Mucosa of descending colon (tissue), 3 donors: ENCODE measurements at places on chromosomes 12 and 14.

DNA sequence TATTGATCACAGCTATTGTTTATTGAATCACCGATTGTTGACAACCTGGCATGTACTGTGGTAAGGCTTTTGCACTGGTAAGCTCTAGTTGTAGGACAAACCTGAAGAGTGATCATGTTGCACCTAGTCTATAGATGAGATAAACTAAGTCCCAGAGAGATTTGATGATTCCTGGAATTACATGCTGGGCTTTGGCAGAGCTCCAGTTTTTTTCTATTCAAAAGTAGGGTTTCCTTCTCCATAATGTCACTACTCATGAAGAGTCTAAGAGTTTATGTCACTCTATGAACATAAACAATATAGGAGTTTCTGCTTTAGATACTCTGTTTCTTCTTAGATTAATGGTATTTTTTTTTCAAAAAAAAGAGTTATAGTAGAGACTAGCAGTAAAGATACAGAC is 72.0 kb downstream of the BMP4 start:
- no peak for DNase-seq

DNA sequence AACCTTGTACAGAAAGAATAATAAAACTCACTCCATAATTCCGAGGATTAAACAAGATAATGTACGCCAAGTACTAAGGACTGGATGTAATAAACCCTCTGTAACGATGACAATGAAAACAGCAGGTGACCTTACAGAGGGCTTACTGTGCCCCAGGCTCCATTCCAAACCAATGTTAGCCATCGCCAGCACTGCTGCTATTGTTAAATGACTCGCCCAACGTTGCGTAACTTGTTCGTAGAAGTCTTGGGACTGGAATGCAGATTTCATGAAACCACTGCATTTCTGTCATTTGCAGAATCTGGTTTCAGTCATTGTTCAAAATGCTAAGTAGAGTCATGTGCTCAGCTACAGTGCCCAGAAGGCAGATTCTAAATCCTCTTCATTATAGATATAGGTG is 728 bp upstream of the STON2 start:
- peak; percentile 73 for DNase-seq

DNA sequence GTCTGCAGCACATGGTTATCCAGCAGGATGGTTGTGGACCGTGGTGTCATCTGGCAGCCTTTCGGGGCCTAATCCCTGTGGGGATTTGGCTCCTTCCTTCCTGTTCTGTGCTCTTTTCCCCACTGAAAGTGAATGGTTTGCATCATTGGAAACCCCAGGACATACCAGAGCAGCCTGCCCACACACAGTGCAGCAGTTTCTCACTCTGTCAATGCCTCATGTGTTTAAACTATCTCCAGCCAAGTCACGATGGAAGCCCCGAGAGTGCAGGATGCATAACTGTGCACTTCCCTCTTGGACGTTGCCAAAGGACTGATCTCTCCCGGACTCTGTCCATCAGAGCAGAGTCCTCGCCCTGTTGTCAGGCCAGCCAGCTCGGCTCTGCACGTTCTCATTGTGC is 29.0 kb upstream of the AMN start:
- peak; percentile 55 for DNase-seq

GRCh38 chr12:6049992-6050391 is 74.5 kb downstream of the VWF start:
- DNase-seq: no peak

DNA sequence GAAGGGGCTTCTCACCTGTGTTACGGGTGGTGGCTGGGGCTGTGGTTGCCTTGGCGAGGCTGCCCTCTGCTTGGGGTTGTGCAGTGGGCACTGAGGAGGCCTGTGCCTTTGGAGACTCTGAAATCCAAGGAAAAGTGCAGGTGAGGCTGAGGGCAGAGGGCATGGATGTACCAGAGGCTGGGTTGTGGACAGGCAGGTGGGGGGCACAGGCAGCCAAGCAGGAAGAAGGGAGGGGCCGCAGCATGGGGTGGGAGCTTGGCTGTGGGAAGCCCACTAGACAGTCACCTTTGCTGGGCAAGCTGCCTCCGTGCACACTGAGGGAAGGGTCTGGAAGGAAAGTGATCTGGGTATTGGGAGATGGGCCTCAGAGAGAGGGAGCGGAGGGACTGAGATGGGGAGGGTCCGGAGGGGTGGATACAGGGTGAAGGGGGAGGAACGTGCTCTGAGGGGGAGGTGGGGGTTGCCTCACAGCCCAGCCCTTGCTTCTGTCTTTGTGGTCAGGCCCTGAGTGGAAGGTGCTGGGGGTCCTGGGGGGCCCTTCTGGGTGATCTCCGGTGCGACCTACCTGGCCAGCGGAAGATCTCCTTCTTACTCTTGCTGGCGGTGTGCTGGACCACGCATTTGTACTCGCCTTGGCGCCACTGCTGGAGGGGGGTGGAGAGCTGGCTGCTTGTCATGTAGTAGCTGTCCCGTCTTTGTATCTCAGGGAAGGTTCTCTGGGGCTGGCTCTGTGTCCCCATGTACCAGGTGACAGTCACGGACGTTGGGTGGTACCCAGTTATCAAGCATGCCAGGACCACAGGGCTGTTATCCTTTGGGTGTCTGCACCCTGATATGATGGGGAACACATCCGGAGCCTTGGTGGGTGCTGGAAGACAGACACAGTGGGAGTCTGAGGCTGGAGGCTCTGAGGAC is 318.7 kb downstream of the TMEM121 start:
- no peak for DNase-seq

DNA sequence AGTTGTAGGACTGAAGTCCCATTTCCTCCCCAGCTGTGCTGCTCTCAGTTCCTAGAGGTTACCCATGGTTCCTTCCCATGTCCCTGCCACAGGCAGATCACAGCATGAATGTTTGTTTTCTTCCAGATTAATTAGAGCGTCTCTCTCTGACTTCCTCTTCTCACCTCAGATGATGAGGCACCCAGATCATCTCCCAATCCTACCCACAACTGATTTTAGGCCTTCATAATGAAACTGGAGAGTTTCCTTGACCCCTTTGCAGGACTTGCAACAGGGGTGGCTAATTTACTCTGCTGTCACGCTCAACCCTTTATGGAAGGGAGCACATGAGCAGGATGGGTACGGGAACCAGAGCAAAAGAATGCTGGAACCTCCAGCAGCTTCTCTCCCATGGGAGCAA is 32.1 kb upstream of the TXNRD1 start:
- DNase-seq: no peak

DNA sequence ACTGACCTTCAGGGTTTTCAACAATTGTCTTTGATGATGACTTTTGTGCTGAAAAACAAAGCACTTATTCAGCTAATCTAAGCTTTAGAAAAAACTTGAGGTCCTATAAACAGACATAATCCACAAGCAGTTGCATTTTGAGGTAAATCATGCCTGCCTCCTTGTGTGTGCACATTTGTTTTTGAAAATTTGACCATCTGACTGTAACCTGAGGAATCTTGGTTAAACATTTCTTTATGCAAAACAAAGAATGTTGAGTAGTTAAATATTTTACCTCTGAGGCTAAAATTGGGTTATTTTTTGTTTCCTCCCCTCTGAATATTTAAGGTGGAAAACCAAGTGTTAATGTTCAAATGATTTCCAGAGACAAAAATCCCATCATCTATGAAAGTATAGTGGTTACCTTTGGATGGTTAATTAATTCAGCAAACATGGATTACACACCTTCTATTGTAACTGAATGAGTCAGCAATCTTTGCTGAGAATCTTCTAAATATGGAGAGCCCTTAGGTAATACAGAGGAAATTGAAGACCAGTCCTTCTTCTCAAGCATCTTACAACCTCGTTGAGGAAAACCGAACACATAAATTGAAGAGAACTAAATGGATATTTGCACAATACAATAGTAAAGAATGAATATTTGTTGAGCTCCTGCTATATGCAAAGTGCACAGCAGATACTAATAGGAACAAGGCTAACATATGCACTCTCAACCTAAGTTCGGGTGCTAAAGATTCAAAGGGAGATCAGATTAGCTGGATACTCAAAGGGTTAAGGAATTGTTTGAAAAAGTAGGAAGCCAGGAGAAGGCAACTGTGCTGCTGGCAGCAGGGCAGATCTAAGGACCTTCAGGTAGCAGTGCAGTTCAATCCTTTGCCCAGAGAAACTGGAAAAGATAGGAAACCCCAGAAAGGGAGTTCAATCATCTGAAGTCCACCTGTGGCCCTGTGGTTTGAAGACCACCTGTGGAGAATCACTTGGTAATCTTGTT is 115.2 kb downstream of the BMP4 start:
- DNase-seq: no peak

GRCh38 chr14:39876916-39877315 is 444.7 kb upstream of the FBXO33 start:
- no peak for DNase-seq

GRCh38 chr12:48352157-48352760 is 1.5 kb upstream of the ZNF641 start:
- DNase-seq: no peak

GRCh38 chr12:84920331-84920730 is 7.7 kb upstream of the SLC6A15 start:
- DNase-seq: no peak

- DNase-seq: no peak
Observed at GRCh38 chr14:55043528-55043927, 7.9 kb upstream of the MAPK1IP1L start.

DNA sequence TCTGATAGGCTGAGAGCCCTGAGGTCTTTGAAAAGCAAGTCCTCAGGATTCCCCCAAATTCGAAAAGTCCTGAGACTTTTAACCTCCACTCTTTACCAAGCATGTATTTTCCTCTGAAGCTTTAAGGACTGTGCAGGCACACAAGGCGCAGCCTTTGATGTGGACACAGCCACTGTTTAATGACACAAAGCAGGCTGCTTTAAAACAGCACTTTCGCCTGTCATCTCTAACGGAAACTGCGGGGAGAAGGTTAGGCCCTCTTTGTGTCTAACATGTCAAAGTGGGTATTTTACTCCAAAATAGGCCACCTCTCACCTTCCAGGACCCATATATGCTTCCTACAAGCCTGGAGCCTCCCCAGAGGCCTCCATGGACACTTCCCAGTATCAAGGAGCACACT is 159.2 kb downstream of the GCH1 start:
- DNase-seq: no peak

DNA sequence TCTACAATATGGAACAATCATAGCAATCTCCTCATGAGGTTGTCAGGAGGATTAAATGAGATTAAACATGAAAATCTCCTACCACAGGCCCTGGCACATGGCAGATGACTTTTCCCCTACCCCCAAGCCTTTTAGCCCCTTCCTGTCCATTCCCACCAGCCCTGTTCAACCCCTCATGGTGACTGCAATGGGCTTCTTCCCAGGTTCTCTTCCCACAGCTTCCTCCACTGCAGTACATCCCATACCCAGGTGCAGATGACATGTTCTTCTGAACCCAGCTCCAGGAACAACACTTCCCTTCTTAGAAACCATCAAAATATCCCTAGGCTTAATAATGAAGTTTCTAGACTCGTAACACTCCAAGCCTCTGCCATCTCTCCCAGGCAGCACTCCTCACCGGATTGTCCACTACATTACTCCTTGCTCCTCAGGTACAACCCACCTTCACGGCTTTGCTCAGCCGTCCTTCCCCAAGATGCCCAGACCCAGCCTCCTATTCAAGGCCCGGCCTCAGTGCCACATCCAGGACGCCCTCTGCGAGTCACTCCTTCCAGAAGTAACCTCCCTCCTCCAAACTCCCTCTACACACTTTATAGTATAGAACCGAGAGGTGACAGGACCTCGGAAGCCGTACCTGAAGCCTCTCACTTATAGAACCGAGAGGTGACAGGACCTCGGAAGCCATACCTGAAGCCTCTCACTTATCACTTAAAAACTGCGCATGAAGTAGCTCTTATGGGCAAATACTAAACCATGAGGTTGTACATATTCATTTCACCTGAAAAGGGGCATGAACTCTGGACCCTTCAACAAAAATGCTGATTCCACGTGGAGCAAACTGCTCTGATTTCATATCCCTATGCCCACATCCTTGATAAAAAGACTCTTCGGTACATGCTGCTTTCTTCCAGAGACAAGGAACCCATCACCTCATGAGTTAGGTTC is 1.5 kb downstream of the CRACR2A start:
- no peak for DNase-seq

DNA sequence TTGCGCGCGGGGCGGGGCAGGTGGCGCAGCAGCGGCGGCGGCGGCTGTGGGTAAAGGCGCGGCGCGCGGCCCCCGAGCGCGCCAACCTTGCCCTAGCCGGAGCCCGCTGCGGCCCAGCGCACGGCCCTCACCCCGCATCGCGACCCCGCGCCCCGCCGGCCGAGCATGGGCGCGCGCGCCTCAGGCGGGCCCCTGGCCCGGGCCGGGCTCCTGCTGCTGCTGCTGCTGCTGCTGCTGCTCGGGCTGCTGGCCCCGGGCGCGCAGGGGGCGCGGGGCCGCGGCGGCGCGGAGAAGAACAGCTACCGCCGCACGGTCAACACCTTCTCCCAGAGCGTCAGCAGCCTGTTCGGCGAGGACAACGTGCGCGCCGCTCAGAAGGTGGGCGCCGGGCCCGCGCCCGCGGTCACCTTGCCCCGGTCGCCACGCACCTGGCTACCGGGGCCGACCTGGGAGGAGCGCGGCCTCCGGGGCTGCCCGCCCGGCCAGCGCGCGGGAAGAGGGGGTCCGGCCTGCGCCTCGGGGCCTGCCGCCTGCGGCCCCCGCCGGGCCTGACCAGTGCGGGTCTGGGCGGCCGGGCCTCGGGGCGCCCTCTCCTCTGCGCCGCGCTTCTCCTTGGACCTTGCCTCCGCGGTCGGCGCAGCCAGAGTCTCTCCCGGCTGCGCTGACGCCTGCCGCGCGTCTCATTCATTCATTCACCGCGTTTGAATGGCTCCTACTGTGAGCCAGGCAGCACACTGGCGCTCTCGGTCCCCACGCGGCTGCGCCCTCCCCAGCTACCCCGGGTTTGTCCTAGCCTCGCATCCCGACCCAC is at the start of gene BRI3BP:
TSS of gene BRI3BP (plus strand) at position 20 of the 811 bp plus-strand sequence. CDS start at position 166, 146 bp downstream.
- DNase-seq: peak; percentile 72

DNA sequence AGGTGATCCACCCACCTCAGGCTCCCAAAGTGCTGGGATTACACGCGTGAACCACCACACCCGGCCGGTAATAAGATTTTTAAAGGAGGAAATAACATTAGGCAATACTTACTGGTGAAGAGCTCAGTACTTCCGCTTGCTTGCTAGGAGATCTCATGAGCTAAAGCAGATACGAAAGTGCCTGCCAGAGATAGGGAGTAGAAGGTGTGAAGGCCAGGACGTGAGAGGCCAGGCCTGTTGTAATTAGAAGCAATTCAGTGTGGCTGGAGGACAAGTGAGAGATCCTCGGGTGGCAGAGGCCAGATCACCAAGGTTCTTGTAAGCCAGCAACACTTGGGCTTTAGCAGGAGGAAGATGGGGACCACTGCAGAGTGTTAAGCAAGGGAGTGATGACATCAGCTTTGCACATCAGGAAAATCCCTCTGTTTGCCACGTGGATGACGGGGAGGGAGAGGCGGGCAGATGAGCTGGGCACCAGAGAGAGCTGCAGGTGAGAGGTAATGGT is 7.6 kb downstream of the TECPR2 start:
- DNase-seq: no peak

DNA sequence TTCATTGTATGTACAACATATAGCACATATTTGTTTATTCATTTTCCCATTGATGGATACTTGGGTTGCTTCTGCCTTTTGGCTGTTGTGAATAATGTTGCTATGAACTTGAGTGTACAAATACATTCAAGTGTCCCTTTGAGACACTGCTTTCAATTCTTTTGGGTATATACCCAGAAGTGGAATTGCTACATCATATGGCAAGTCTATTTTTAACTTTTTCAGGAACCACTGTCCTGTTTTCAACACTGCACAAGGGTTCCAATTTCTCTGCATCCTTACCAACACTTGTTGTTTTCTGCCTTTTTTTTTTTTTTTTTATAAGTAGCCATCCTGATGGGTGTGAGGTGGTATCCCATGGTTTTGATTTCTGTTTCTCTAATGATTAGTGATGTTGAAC is 15.9 kb downstream of the RBMS2 start:
- DNase-seq: no peak
